GM06990 (cell line): ENCODE measurements at places on chromosomes 11 and 22.
A peak's percentile ranks its signal among the peaks of the same experiment; 100 is the strongest.

DNA sequence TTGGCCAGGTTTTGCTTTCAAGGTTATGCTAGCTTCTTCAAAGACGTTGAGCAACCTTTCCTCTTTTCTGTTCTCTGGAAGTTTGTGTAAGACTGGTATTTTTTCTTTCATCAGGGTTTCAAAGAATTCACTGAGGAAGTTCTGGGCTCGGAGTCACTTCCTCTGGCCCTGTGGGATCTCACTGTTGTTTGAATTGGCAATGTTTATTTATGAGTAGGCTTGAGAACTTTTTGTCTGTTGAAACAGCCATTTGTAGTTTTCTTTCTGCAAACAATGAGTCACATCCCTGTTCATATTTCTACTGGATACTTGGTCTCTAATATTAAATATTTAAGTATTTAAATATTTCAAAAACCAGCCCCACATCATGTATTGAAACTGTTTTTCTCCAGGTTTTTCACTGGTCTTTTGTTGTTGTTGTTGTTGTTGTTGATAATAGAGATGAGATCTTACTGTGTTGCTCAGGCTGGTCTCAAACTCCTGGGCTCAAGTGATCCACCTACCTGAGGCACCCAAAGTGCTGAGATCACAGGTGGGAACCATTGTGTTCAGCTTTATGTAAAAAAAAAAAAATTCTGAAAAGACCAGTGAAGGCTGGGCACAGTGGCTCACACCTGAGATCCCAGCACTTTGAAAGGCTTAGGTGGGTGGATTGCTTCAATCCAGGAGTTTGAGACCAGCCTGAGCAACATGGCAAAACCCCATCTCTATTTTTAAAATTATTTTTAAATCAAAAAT lies 26.9 kb downstream of the SUSD2 start:
- no peak for DNase-seq

DNA sequence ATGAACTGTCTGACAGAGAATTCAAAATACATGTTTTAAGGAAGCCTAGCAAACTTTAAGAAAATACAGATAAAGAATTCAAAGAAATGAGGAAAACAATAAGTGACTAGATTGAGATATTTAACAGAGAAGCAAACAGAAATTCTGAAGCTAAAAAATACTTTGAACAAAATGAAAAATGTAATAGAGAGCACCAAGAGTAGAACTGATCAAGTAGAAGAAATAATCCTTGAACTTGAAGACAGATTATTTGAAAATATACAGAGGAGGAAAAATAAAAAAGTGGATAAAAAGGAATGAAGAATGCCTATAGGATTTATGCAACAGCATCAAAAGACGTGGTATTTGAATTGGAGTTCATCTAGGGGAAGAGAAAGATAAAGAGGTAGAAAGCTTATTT lies 101.9 kb upstream of the OR4B1 start:
- DNase-seq: no peak

GRCh38 chr22:32583074-32583682 lies 108.6 kb downstream of the FBXO7 start:
- no peak for DNase-seq

DNA sequence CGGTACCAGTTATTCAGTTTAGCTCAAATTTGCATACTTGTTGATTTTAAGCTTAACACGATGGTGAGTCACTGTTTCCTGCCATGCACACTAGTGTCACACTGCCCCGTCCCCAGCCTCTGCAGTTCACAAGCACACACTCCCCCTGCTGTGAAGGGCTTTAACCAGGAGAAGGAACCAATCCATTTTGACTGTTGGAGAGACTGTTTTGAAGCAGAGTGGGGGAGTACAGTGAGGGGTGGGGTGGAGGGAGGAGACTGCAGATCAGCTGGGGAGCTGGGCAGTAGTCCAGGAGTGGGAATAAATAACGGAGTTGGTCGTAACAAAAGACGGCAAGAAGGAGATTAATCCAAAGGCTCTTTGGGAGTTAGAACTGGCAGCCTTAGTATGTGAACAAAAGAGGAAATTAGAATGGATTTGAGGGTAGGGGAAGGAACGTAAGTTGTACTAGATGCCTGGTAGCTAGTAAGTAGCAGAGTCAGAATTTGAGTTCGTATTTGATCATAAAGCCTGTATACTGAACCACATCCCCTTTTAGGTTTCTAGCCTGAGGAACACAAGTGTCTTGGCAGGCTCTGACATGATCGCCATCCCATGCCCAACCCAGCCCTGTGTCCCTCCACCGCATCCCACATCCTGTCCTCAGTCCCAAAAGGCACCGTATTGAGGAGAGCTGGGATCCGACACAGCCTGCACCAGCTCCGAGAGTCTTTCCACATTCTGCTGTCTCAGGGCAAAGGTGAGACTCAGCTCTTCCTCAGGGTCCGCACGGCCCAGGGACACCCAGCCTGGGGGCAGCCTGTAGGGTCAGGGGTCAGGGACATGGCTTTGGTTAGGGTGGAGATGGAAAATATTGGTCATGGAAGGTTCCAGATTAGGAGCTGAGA lies 862 bp downstream of the TPP1 start:
- peak; percentile 48 for DNase-seq

DNA sequence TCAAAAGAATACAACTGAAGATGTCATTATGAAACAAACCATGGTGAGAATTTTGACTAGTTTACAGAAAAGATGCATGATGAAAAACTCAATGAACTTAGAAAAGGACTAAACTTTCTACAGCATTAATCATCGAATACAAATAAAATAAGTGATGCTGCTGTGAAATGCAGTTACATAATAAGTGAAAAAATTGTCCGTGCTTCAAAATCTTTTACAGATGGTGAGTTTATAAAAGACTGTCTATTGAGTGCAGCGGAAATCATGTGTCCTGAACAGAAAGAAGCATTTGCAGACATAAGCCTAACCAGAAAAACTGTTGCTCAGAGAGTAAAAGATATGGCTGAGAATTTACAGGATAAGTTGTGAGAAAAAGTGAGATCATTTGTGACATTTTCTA lies 33.8 kb downstream of the NEAT1 start:
- DNase-seq: peak; percentile 25
